ENCODE measurements at places on chromosomes 1 and 21.
A peak's percentile ranks its signal among the peaks of the same experiment; 100 is the strongest.

GRCh38 chr1:5509664-5510452 lies 482.4 kb downstream of the NPHP4 start:
- no peak for DNase-seq

GRCh38 chr1:215526147-215526845 lies 40.8 kb upstream of the KCTD3 start:
- peak; percentile 40 for DNase-seq

- no peak for DNase-seq
These were observed 52.1 kb downstream of the ARID4B start for GRCh38 chr1:235275836-235276235.

GRCh38 chr1:196071447-196071846 lies 536.8 kb downstream of the KCNT2 start:
- DNase-seq: no peak

- DNase-seq: no peak
These were observed 53.6 kb upstream of the NEXN start for GRCh38 chr1:77834771-77835334.

- DNase-seq: peak; percentile 79
These were observed 129.0 kb downstream of the TGFB2 start for GRCh38 chr1:218474128-218474527.

- no peak for DNase-seq
These were observed 9.1 kb downstream of the CDKN2C start for GRCh38 chr1:50978852-50979781.

GRCh38 chr1:186535388-186536133 lies 74.6 kb upstream of the PDC start:
- DNase-seq: peak; percentile 76

GRCh38 chr1:112359961-112360767 lies 35.9 kb upstream of the CTTNBP2NL start:
- DNase-seq: peak; percentile 40

- DNase-seq: no peak
These were observed 79.6 kb downstream of the CASZ1 start for GRCh38 chr1:10716840-10717239.

DNA sequence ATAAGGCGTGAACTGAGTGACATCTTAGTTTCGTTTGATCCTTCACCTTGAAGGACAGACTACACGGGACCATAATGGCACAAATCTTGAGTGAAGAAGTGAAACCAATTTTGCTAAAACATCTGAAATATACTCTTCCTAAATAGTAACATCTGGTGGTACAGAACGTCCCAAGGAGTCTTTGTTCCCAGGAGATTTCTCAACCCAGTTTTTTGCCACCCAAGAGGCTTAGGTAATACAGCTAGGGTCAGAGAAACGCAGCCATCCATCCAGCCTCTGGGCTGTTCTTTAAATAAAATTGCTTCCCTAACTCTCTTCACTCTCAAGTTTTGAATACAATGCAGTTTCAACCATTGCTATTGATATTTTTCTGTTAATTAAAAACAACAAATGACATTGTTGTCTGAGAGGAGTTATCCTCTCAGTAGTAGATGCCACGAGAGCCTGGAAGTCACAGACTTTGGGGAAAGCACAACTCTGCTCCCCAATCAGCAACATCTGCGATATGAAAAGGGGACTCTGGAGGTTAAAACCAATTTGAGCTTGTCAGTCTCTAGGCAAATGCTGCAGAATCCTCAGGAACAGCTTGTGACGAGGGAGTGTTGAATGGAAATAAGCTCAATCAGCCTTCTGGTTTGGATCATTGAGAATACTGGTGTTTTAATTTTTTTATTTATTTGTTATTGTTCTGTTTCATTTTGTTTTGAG lies 394.3 kb upstream of the ADGRL2 start:
- DNase-seq: peak; percentile 69

DNA sequence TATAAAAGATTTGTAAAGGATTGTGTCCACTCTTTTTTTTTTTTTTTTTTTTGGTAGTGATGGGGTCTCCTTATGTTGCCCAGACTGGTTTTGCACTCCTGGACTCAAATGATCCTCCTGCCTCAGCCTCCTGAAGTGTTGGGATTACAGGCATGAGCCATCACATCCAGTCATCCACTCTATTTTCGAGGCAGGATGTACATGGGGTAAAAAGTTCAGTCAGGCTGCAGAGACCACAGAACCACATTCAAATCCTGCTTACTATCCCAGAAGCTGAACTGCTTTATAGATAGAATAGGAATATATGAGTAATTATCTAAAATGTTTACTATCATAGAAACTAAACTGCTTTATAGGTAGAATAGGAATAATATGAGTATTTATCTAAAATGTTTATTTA lies 26.0 kb upstream of the KCNK2 start:
- no peak for DNase-seq

GRCh38 chr21:38807986-38808385 lies 2.3 kb downstream of the ETS2 start:
- DNase-seq: no peak

- DNase-seq: no peak
These were observed 319.5 kb upstream of the USP24 start for GRCh38 chr1:55534565-55535121.

DNA sequence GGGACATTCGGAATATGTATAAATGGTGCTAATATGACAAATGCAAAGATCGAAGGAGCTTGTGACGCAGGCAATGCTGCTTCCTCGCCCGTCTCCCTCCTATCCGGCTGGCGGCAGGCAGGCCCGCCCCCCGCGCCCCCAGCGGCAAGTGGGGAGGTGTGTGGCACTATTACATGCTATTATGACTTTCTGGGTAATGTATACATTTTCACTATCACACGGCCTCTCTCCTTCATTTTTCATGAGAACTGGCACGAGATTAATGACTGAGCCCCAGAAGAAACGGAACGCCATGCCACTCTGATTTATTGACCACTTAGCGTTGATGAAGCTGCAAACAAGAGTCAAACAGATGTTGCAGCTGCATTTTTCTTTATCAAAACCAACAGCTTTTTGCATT lies 138.9 kb upstream of the VAMP3 start:
- DNase-seq: no peak

GRCh38 chr21:46058431-46059145 lies 39.3 kb upstream of the COL6A2 start:
- DNase-seq: no peak

- peak; percentile 18 for DNase-seq
These were observed 9.2 kb upstream of the SLC6A9 start for GRCh38 chr1:44040418-44040817.

GRCh38 chr1:150410582-150411101 lies 46.7 kb downstream of the RPRD2 start:
- DNase-seq: peak; percentile 93

DNA sequence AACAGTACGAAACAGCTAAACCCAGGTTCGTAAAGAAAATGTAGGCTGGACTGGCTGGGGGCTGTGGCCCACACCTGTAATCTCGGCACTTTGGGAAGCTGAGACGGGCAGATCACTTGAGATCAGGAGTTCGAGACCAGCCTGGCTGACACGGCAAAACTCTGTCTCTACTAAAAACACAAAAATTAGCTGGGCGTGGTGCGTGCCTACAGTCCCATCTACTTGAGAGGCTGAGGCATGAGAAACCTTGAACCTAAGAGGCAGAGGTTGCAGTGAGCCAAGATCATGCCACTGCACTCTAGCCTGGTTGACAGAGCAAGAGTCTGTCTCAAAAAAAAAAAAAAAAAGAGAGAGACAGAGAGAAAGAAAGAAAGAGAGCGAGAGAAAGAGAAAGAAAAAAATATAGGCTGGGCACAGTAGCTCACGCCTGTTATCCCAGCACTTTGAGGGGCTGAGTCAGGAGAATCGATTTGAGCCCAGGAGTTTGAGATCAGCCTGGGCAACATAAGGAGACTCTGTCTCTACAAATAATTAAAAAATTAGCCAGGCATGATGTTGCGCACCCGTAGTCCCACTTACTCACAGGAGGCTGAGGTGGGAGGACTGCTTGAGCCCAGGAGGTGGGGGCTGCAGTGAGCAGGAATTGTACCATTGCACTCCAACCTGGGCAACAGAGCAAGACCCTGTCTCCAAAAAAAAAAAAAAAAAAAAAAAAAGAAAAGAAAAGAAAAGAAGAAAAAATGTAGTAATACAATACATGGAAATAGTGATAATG lies 35.7 kb downstream of the CAPZB start:
- no peak for DNase-seq

GRCh38 chr21:34604556-34604955 lies 10.4 kb downstream of the RCAN1 start:
- no peak for DNase-seq

GRCh38 chr21:45942755-45943629 lies 38.6 kb upstream of the COL6A1 start:
- no peak for DNase-seq

DNA sequence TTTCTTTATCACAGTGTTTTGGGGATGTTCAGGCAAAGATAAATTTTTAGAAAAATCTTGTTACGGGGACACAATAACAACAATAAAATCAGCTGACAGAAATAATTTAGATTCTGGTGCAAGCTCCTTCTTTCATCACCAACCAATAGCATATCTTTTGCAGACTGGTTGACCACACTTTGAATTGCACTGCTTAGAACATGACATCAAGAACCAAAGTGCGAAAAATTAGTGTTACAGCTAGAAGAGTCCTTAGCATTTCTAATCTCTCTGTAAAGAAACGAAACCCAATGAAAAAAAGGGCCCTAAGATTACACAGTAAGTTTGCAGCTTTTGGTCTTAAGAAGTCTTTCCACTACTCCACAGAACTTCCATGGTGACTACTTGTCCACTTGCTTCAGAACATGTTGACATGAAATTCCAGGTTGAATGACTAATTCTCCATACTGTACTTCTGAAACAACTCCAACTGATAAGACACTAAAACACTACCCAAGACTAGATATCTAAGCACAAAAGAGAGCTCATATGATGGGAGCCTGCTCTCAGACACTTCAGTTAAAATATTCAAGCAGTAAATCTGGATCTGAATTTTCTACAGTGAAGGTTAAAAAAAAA lies 31.3 kb downstream of the XKR8 start:
- no peak for DNase-seq

- DNase-seq: no peak
These were observed 3.8 kb upstream of the RAB7B start for GRCh38 chr1:206006946-206007345.

GRCh38 chr21:36722370-36723368 lies 23.8 kb downstream of the SIM2 start:
- no peak for DNase-seq

DNA sequence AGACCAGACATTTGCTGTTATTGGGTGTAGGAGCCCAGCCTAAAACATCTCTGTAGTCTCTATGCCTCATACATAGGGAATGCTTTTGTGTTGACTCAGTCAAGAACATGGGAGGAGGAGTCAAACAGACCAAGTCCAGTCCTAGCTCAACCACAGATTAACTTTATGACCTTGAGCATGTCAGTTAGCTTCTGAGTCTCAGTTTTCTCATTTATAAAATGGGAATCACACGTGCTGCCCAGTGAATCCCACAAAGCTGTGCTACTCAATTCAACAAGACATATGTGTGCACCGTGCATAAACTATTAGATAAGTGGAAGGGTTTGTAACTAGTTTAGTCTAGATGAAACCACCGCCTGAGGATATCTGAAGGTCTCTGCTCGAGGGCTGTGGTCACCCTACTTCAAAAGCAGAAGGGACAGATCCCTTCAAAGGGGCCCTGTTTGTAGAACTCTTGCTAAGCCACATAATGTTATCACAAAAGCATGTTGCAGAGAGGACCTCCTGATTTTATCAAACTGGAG lies 109.5 kb upstream of the NFIA start:
- no peak for DNase-seq

DNA sequence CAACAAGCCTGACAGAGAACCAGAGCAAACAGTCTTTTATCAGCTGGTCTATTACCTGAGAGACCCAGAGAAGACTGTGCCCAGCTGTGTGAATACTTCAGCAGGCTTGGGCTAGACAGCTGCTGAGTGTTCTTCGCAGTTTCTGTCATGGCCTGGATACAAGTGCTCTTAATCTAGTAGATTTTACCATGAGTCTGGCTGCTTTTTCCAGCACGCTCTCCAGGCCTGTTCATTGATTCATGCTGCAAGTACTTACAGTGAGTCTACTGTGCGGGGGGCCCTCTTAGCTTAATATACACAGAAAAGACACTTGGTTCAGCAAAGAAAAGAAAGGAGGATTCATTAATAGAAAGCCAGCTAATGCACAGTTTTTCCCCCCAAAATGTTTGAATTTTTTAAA lies 48.5 kb downstream of the RGS7 start:
- no peak for DNase-seq

DNA sequence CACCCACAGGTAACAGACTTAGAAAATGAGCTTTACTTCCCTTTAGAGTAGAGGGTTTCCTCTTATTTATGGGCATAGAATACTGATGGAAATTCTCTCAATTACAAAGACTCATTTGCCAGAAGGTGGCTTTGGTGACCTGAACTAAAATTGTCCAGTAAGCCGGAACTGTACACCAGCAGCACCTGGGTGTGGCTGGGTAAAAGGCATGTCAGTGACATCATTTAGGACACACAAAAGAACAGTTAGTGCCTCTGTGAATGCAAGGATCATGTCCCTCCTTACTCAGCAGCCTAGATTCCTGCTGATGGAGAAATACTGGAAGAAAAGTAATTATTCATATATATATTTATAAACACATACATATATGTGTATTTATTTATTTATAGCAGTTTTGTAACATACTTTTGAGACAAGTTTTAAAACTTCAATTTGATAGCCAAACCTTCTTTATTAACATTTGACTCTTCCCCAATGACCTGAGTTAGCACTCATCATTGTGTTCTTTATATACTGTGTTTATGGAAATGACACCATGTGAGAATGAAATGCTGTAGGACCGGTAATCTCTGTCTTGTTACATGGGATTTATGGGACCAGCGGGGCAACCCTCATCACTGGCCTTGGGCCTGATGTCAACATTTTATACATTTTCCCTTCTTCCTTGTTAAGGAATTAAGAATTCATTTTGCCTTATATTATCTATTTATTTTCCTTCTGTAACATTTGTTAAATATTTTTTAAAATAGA lies 274.4 kb downstream of the BRINP2 start:
- no peak for DNase-seq

GRCh38 chr1:227685807-227686206 lies 49.3 kb downstream of the JMJD4 start:
- no peak for DNase-seq

DNA sequence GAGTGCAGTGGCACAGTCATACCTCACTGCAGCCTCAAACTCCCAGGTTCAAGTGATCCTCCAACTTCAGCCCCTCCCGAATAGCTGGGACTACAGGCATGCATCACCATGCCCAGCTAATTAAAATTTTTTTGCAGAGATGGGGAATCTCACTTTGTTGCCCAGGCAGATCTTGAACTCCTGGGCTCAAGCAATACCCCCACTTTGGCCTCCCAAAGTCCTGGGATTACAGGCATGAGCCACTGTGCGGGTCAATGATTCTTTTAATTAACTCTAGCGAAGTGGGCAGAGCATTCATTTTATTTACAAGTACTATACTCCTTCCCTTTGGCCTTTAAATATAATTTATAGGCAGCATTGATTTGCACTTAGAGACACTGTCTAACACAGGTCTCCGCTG lies 2.5 kb upstream of the OTUD3 start:
- no peak for DNase-seq

- DNase-seq: peak; percentile 54
These were observed 7.9 kb upstream of the PIK3CD start for GRCh38 chr1:9643351-9644256.

- DNase-seq: peak; percentile 71
These were observed 18.5 kb downstream of the SH3BP5L start for GRCh38 chr1:248807067-248807737.

- peak; percentile 94 for DNase-seq
These were observed 50.6 kb upstream of the BACH1 start for GRCh38 chr21:29248124-29248523.

GRCh38 chr1:11661103-11661502 lies 2.9 kb upstream of the FBXO6 start:
- no peak for DNase-seq

- DNase-seq: no peak
These were observed 642 bp upstream of the PARP1 start for GRCh38 chr1:226408285-226409184.

- no peak for DNase-seq
These were observed 8.8 kb downstream of the BARHL2 start for GRCh38 chr1:90708236-90708786.
